ENCODE measurements at places on chromosomes 16 and 17.

DNA sequence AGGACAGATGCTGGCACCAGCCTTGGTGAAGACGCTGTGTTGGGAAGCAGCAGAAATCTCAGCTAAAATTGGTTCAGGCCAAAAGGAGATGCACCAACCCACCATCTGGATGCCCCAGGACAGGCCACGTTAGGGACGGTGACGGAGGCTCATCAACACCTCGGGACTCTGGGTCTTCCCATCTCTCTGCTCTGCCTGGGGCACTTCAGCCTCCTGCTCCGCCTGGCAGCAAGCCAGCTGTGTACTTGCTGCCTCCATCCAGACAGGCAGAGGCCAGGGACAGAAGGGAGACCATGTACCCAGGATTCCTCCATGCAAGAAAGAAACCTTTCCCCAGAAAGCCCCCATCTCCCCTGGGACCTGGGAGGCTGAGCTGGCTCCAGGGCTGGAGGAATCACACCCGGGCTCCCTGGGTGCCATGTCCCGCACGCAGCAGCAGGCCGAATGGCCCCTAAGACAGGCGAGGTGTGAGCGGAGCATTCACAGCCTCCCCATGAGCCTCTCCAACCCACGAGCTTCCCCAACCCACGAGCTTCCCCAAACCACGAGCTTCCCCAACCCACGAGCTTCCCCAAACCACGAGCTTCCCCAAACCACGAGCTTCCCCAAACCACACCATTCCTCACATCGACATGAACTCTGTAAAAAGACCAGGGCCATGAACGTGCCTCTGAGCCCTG, 274.5 kb downstream of the C16orf95 start:
- no peak for DNase-seq

DNA sequence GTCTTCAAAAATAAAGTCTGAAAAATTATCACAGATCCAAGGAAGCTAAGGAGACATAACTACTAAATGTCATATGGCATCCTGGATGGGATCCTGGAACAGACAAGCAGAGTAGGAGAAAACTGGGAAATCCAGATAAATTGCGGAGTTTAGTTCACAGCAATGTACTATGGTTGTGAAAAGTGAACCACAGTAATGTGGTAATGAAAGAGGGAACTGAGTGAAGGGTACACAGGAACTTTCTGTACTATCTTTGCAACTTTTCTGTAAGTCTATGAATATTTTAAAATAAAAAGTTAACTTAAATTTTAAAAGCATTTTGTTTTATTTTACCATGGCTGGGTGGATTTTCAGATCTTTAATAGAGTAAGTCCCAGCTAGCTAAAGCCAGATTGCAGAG, 16.3 kb downstream of the SLFN12L start:
- no peak for DNase-seq

GRCh38 chr17:39551879-39552278, 55.8 kb downstream of the NEUROD2 start:
- DNase-seq: peak; percentile 26

DNA sequence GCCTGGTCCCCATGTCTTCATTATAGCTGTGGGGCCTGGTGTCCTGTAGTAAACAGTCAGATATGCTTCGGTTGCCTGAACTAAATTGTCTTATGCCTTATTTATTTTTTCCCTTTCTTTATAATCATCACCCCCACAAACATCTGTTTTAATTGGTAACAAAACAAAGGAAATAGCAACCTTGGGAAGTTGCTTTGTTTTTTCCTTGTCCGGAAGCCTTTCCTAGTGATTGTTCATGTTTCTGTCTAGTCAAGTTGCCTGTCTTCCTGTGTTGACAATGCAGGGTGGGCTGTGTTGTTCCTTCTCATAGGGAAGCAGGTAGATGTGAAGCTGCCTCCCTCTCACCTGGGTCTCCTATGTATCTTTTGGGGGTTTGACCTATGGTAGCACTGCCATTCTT, 16.7 kb downstream of the PGS1 start:
- DNase-seq: no peak

- DNase-seq: no peak
Observed at GRCh38 chr16:30964574-30965226, 7.1 kb downstream of the SETD1A start.

DNA sequence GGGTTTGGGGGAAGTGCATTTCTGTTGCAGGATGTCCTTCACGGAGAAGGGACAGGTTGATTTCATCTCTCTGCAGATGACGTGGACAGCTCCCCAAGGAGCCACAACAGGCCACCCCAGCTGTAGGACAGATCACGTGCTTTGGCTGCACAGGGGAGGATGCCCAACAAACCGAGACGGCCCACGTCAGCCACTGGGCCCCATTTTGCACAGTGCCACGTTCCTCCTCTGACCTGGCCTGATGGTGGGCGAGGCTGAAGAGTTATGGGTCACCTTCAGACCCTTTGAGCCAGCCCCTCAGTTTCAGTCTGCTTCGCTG, 9.0 kb upstream of the RHBDL3 start:
- no peak for DNase-seq

- DNase-seq: no peak
Observed at GRCh38 chr17:41636652-41637051, 12.3 kb upstream of the KRT17 start.

- no peak for DNase-seq
Observed at GRCh38 chr16:85479972-85480726, 133.0 kb upstream of the GSE1 start.

DNA sequence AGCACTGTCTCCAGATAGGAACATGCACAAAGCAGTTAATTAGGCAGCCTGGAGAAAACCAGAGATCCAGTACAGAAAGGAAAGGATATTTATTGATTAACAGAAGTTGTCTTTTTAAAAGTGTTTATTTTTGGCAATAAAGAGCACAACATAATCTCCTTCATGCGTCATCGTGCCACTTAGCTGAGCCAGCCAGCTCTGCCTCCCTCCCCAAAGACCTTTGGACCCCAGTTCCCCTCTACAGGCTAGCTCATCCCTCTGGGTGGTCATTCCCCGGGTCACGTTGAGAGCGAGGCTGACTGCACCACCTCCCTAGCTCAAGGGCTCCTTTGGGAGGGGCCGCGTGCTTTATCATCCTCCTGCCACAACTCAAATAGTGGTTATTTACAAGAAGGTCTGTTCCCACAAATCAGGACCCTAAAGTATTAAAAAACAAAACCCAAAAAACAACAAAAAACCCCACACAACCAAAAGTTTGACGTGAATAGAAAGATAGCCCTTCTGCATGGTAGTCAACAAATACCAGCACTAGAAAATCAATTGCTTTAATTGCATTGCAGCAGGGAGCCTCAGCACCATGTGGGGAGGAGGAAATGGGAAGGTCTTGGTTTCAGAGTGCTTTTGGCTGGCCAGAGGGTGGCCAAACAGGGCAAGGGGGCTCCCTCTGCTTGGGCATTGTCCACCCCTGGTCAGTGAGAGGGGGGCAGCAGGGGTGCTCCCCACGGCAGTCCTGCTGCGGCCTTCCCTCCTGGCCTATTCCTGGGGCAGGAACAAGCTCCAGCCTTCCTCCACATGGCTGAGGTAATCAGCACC, 9.6 kb downstream of the POLR2C start:
- peak; percentile 18 for DNase-seq
